MG63 (cell line): ENCODE measurements at places on chromosomes 3 and 15. TPM values are rescaled to one million over a fixed set of nuclear protein-coding genes. Genes with fewer than 3 reads are reported as not detected.

- no peak for DNase-seq
Observed at GRCh38 chr3:71695000-71695482, 30.2 kb downstream of the EIF4E3 start.

WDR72 gene
- total RNA-seq: not detected in 2 replicates

GRCh38 chr3:23735062-23735461 is 70.7 kb upstream of the UBE2E1 start:
- DNase-seq: no peak

GRCh38 chr15:41484937-41485625 is 8.6 kb upstream of the ITPKA start:
- no peak for DNase-seq

- DNase-seq: no peak
Observed at GRCh38 chr3:119676020-119676419, 1.2 kb downstream of the COX17 start.

DGKG gene
- 0.12 and 2.6 TPM in 2 replicates for total RNA-seq
